Stimulated activated CD8-positive, alpha-beta memory T cell treated with anti-CD3 and anti-CD28 coated beads, Interleukin-4, amount 100 ng/mL, for 1 hour (primary cell): ENCODE measurements at places on chromosomes 5 and 9.

DNA sequence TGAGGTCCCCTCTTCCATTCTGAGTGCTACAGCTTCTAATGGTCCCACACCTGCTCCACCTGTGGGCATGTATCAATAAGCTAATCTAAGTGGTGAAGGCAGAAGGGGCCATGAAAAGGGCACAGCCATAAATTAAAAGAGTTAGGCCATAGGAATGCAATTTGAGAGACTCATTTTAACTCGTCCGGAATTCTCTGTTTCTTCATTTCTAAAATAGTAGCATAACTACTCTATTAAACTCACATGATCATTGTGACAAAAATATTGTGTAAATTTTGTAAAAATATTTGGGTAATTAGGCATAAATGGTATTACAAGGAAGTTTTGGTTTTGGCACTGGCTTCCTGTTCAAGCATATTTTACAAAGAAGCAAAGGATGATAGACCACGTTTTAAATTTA lies 103.1 kb upstream of the TXNDC8 start:
- DNase-seq = no peak

DNA sequence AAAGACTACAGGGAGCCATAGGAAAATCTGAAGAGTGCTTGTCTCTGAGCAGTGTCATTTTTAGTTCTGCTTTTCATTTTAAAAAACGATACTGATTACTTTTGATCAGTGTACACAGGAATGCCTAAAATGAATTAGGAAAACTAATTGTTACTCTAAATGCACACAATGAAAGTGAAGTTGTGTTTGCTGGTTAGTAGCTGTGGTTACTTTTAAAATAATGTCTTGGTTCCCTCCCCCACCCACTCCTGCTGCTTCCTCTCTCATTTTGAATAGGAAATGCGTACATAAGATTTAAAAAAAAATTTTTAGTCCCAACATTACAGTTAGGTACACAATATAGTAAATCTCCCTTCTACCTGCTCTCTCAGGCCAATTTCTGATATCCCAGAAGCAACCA lies 47.5 kb upstream of the PLPP1 start:
- no peak for DNase-seq

- no peak for DNase-seq
Observed at GRCh38 chr5:148394587-148395019, 10.8 kb downstream of the FBXO38 start.

DNA sequence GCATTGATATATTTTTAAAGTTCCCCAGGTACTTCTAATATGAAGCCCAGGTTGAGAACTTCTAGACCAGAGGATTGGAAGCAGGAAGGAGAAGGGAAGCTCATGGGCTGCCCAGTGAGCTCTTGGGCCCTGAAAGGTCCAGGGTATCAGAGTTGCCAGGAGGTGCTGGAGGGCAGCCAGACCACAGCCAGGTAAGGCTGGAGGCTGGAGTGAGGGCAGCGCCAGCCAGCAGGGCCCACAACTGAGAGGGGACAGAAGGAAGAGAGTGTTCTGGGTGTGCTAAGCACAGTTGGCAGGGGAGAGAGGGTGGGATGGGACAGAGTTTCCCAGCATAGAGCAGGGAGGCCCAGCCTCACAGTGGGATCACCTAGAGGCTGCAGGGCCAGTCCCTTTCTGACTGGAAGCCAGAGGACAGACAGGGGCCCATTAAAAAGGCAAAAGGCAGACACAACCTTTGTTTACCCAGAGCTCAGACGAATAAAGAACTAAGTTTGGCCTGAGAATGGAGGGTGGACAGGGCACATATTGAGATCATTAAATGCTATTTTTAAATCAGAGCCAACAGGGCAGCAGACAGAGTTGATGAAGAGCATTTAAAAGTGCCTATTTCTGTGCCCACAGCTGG lies 94.9 kb downstream of the PDE8B start:
- DNase-seq = no peak

DNA sequence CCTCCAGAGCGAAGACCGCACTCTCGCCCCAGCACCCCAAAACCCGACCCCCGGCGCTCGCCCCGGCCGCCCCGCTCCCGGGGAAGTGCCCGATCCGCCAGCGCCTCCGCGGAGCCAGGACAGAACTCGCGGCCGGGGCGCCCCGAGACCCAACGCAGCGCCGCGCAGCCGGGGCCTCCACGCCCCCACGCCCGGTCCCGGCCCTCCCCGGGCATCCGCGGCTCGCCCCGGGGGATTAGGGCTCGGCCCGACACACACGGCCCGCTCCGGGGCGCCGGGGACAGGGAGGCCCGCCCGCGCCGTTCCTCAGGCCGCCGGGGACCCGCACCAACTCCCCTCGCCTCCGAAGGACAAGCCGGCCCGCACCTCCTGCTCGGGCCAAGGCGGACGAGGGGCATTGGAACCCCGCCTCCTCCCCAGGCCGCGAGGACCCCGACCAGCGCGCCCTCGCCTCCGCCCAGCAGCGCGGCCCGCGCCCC lies 544 bp downstream of the FNBP1 start:
- DNase-seq = no peak

- DNase-seq = no peak
Observed at GRCh38 chr9:133182151-133182550, 18.4 kb upstream of the GBGT1 start.

- no peak for DNase-seq
Observed at GRCh38 chr5:168424594-168425323, 61.5 kb upstream of the RARS1 start.

DNA sequence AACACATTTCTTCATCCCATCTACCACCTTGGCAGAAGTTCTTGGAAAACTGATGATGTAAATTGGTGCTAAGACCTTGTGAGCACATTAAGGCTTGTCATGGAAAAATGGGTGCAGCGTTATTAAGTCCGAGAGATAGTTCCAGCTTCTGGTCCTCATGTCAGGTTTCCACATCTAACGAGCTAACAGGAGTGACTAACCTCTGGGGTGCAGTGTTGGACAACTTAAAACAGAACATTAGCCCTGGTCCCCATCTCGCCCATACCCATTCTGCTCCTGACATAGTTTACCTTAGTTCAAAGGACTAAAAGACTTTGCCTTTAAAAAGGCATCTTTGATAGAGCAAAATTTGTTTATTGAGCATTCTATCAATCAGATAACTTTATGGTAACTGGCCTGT lies 128.0 kb downstream of the SLC1A3 start:
- DNase-seq = no peak

GRCh38 chr9:112881331-112881730 lies 9.3 kb downstream of the SLC46A2 start:
- DNase-seq = no peak

DNA sequence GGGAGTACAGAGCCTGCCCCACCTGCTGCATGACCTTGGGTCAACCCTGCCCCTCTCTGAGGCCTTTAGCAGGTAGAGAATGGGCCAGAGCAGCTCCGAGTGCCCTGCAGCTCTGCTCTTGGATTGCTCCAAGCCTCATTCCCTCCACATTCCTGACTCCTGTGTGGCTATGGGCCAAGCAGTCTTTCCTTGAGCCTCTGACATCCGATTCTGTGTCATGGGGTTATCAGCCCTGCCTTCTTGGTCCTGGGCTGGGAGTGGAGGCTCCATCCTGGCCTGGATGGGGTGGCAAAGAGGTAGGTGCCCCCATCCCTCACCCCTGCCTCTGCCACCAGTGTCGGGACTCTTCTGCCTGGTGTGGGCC lies 13.7 kb downstream of the FPGS start:
- no peak for DNase-seq

GRCh38 chr5:32061236-32061635 lies 112.9 kb downstream of the GOLPH3 start:
- no peak for DNase-seq

DNA sequence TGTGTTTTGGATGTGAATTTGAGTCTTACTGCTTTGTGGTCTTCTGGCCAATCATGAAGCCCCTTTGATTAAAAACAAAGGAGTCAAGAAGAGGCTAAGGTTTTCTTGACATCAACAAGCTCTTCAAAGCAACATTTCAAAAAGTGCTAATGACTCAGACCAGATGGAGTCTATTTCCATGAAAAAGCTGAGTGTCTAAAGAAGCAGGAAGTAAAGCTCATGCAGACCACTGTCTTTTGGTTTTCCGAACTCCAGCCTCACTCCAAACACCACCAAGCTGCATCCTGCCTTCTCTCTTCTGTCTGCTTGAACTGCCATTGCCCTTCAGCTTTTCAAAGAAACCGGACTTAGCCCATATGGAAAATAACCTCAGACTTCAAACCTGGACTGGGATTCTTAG lies 115.2 kb downstream of the PRDM6 start:
- DNase-seq = no peak

GRCh38 chr5:59684388-59685190 lies 208.9 kb downstream of the PDE4D start:
- no peak for DNase-seq

- no peak for DNase-seq
Observed at GRCh38 chr5:88847420-88847819, 35.6 kb downstream of the MEF2C start.

DNA sequence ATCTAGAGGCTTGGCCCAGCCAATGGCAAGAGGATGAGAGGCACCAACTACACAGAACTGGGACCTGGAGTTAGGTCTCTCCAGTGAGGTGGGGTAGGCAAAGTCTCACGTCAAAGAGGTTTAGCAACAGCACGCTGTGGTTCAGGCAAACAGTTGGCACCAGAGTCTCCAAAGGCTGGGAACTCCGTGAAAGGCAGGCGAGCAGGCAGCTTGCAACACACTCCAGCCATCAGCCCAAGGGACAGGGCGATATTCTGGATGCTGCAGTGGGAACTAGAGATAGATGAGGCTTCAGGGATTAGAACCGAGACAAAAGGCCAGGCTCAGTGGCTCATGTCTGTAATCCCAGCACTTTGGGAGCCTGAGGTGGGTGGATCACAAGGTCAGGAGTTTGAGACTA lies 129.1 kb downstream of the PDZD2 start:
- no peak for DNase-seq

DNA sequence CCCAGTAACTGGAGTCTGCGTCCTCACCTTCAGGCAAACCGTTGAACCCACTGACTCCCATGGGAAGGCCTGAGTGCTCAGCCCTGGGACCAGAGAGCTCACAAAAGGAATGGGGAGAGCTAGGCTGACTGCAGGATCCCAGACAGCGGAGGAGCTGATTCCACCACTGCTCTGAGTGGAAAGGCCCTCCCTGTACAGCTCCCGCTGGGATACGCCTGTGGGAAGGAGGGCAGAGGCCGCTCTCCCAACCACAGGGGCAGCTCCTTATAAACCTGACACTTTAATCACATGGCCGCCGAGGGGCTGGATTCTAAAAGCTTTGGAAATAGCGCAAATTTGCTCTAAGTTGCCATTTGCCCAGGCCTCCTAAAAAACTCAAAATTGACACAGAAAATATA lies 37.1 kb downstream of the DBH start:
- no peak for DNase-seq

DNA sequence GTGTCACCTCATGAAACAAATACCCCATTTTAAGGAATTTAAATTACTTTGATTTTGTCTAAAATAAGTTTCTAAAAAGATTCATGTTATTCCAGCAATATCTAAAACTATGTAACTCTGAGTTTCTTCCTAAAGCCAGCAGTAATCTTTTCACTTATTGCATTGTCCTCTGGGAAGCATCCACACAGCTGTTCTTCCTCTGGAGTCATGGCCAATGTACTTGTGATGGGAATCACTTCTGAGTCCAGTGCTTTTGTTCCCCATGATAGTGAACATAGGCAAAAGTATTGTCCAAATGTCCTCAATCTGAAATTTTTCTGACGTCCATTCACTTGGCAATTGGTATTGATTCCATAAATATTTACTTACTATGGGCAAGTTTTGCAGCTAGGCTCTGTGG lies 125.0 kb downstream of the STARD4 start:
- DNase-seq = no peak

DNA sequence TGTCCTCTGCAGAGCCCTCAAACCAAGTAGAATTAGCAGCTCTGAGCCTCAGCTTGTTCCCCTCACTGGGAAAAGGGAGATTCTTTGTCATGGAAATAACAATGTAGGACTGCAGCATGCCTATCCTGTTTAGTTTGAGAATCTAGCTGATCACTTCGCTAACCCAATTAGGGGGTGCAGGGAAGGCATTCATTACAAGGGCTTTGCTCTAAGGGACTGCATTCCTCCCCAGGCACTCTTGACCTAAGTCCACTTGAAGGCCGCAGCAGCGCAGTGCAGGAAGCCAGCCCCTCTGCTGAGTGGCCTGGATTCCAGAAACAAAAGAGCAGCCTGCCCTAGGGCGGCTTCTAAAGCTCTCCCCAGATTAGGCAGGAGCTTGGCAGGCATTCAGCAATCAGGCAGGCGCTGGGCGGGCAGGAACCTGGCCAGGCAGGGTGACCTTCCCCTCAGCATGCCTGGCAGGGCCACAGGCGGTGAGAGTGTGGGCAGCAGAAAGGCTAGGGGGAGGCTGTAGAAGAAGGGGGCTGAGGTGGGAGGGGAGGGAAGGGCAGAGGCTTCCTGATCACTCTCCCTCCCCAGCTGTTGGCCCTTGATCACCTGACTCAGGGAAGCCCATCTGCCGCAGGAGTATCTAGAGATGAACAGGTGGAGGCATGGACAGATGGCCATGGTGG lies 24.8 kb downstream of the CCNJL start:
- no peak for DNase-seq

DNA sequence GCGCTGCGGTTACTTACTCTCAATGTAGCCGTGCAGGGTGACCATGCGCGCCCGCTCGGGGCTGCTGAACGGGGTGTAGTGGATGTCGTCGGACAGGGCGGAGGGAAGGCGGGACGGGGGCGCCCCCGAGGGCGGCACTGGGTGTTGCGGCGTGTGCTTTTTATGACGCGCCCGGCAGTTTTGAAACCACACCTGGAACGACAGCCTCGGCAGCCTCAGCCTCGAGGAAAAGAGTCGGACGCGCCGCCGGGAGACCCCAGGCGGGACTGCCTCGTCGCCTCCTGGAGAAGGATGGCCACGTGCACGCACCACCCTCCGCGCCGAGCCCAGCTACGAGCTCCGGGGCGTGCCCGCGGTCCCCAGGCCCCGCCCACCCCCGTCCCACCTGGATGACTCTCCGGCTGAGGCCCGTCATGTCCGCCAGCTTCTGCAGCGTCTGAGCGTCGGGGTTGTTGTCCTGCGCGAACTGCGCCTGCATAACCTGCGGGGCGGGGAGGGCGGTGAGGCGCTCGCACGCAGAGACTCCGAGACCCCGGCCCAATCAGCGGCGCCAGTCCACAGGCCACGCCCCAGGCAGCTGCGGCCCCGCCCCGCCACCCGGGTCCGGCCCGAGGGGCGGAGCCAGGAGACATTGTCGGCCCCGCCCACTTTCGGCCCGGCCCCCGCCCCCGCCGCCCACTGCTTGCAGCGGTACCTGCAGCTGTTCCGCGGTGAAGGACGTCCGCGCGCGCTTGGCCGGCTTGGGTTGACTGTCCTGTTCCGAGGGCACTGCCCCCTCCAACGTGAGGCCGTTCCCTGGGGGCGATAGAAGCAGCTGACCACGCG lies 15.0 kb downstream of the LHX6 start:
- peak; percentile 1 for DNase-seq
